ENCODE measurements at places on chromosomes 16 and 17. TPM values are rescaled to one million over a fixed set of nuclear protein-coding genes. Genes with fewer than 3 reads are reported as not detected.
A peak's percentile ranks its signal among the peaks of the same experiment; 100 is the strongest.

The SYNGR3 gene
- total RNA-seq: 7.9 TPM

The CDC42EP4 gene
- total RNA-seq: 95.2 TPM

The TBC1D3 gene
- total RNA-seq: not detected

The KRTAP4-3 gene
- total RNA-seq: not detected

DNA sequence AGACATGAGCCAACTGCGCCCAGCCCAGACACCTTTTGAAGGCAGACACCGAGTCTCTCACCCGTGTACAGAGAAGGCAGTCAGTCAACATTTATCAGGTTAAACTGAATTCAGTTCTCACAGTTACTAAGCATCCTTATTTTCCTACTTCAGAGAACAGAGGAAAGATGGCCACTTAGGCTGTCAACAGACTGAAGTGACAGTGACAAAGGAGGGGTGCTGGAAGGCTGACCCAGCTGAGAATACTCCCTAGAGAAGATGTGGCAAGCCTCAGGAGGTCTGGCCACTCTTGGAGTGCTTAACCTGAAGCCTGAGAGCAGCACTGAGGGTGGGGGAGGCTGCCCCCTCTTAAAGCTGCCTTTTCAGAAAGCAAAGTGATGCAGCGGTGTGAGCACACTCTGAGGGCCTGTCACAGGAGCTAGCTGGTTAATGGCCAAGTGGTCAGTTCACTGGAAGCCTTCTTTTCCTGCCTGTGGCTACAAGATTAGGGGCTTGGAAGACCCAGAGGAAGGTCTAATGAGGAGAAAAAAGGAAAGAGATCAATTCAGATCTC is 51.0 kb upstream of the SREBF1 start:
- DNase-seq: no peak

DNA sequence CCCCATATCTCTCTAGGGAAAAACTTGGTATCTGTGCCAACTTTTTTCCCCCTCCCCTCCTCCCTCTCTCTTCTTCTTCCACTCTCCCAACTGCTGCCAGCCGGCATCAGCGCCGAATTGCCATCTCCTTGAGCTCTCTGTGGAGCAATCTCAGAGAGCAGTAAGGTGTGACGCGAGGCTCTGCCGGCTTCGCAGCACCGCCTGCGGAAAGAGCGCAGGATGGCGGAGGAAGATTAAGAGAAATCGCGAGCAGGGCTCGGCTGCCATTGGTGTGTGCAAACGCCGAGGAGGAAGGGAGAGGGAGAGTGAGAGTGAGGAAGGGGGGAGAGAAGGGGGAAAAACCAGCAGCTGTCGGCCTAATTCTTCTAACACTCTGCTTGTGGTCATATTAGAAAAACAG is 44.2 kb downstream of the NEUROD2 start:
- no peak for DNase-seq

GRCh38 chr17:32564325-32564724 is 77.5 kb downstream of the CDK5R1 start:
- DNase-seq: no peak

DNA sequence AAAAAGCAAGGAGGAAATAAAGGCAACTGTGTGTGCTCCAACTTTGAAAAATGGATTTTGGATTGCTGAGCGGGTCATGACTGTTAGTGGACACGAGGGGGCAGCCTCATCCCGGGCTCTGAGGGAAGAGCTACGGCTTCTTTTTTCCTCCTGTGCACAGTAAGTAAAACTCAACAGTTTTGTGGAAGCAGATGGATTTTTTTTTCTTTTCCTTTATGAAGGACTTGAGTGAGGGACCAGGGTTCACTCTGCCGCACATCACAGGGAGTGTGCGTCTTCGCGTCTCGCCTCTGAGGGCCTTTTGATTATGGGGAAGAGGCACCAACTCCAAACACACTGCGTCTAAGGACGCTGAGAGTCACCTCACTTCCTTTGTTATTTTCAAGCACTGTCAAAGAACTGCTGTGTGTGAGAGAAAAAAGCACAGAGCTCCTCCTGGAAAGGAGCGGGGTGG is 80.3 kb upstream of the GOT2 start:
- peak; percentile 31 for DNase-seq

Measured in mucosa of descending colon (tissue), 3 donors.